Ascending aorta (tissue), 2 donors: ENCODE measurements at places on chromosomes 12 and 14. TPM values are rescaled to one million over a fixed set of nuclear protein-coding genes. Genes with fewer than 3 reads are reported as not detected.
A peak's percentile ranks its signal among the peaks of the same experiment; 100 is the strongest.

DNA sequence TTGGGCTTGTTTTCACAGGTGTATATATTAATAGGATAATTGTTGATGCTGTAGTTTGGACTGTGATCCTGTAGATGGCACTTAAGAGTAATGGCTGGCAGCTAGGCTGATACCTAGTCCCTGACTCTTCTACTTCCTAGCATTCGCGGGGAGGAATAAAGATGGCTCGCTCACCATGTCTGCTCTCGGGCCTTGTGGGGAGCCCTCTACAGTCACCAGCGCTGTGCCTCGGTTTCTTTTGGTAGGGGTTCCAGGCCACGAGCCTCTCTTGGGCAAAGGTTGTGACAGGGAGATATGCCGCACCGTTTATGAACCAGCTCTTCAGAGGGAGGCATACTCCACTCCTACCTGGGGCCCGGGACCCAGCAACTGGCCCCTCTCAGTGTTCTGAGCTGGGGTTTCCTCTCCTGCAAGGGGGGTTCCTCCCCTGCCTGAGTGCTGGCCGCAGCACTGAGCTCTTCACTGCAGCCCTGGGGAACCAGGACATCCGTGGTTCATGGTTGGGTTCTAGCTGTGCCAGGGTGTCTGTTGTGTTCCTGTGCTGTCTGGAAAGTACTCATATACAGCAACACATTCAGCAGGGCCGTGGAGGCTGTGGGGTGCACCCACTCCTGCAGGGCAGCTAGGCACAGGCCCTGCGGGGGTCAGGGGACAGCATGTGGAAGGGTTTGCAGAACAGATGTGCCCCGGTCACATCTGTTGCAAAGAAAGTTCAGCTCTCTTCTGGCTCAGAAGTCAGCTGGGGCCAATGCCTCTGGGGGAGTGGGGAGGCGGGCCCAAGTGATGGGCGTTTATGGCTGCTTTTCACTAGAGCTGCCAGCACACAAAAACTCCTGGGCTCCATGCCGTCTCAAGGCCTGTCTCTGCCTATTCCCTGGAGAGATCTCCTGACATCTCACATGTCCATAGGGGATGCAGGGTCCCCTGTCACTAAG lies 147.9 kb downstream of the PPFIA2 start:
- no peak for DNase-seq
- no peaks in the 10 kb centered on the region for H3K27me3 ChIP-seq
- H3K4me1 ChIP-seq: no peaks in the 10 kb centered on the region
- H3K36me3 ChIP-seq: no peaks in the 10 kb centered on the region

GRCh38 chr14:96511667-96512066 lies 9.5 kb downstream of the PAPOLA start:
- H3K4me3 ChIP-seq: no peak overlapping the region
- peaks cover 34% of the 10 kb centered on the region for H3K4me1 ChIP-seq
- no peak overlapping the region for H3K27ac ChIP-seq
- H3K36me3 ChIP-seq: no peaks in the 10 kb centered on the region
- no peaks in the 10 kb centered on the region for H3K27me3 ChIP-seq
- DNase-seq: no peak

- H3K4me1 ChIP-seq: peaks cover 25% of the 10 kb centered on the region
- peak; percentile 53 for DNase-seq
- peak overlapping the region; percentile 56 for H3K4me3 ChIP-seq
- no peaks in the 10 kb centered on the region for H3K36me3 ChIP-seq
- peaks cover 37% of the 10 kb centered on the region for H3K27me3 ChIP-seq
Measured at GRCh38 chr14:99270458-99271220, 1.4 kb downstream of the BCL11B start.

GRCh38 chr12:45130881-45131281 lies 80.0 kb upstream of the DBX2 start:
- no peaks in the 10 kb centered on the region for H3K27me3 ChIP-seq
- no peak overlapping the region for H3K27ac ChIP-seq
- H3K4me3 ChIP-seq: no peak overlapping the region

Gene PRPH
- total RNA-seq: not detected

DNA sequence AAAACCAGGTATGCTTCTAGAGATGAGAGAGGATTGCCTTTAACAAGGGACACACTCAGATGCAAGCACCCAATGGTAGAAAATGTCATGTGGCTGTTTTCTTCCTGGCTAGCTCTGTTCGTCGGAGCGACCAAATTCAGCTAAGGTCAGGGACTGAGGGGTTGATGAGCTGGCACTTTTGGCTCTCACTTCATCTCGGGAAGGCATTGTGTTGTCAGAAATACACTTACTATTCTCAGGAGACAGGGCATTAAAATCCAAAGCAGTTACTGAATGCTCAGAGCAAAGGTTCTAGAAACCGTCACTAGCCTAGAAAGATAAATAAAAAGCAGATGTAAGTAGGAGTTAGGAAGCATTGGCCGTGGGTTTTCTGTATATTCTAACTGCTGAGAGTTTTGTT lies 275.7 kb upstream of the SSTR1 start:
- DNase-seq: no peak
- no peaks in the 10 kb centered on the region for H3K27me3 ChIP-seq
- H3K27ac ChIP-seq: no peak overlapping the region
